CD4-positive, alpha-beta T cell (primary cell): ENCODE measurements at places on chromosomes 2 and 18. TPM values are rescaled to one million over a fixed set of nuclear protein-coding genes. Genes with fewer than 3 reads are reported as not detected.
A peak's percentile ranks its signal among the peaks of the same experiment; 100 is the strongest.

The KANSL1L gene
- 6.7 TPM for total RNA-seq

GRCh38 chr2:121343191-121343590 lies 58.2 kb upstream of the TFCP2L1 start:
- H3K4me1 ChIP-seq = no peaks in the 10 kb centered on the region
- H3K27ac ChIP-seq = no peak overlapping the region
- H3K27me3 ChIP-seq = no peaks in the 10 kb centered on the region
- DNase-seq = no peak
- peaks cover 81% of the 10 kb centered on the region for H3K36me3 ChIP-seq

GRCh38 chr2:218289639-218290315 lies 2.5 kb downstream of the TMBIM1 start:
- H3K27me3 ChIP-seq = no peaks in the 10 kb centered on the region
- H3K4me1 ChIP-seq = peaks cover 94% of the 10 kb centered on the region
- H3K36me3 ChIP-seq = no peaks in the 10 kb centered on the region
- H3K27ac ChIP-seq = peak overlapping the region; percentile 89
- no peak for DNase-seq

DNA sequence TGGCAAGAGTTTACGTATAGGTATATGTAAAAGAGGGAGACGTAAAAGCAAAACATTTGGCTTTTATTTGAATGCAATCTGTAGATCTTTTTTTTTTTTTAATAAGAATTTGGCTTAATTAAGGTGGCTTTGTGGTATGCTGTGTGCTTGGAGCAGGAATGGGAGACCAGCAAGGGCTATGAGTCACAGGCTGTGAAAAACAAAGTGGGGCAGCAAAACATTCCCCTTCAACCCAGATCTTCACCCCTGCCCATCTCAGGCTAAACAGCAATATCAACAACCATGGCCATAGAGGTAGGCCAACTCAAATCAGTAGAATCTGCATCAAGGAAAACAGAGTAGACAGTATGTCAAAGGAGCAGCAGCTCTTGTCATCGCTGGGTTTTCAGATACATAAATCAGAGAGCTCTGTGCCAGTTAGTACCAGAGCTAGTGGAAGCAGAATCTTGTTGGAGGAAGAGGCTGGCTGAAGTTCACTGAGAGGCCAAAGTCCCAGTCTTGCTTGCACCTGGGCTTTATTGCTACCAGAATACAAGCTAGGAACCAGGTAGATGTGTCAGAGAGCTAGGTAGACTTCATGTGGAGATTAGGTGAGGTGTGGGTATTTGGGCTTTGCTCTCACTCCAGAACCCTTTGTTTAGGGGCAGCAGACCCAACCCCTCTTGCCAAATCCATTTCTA lies 191.5 kb upstream of the FANCL start:
- H3K27ac ChIP-seq = no peak overlapping the region
- no peak overlapping the region for H3K4me3 ChIP-seq
- no peak for DNase-seq
- peaks cover 2% of the 10 kb centered on the region for H3K4me1 ChIP-seq

DNA sequence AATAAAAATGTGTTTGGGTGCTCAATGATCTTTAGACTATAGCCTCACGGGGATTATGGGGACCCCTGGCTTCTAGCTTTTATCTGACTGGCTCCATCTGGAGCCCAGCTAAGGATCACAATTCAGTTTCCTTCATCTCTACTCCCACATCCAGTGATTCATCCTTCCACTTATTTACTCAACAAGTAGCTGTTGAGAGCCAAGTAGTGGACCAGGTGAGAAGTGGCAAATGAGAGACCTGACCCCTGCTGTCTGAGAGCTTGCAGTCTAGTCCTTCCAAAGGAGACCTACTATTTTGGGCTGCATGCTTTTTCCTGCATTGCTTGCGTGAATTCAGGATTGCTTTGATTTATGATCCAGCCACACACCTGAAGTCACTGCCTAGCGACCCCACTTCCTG lies 10.7 kb upstream of the DSG3 start:
- DNase-seq = no peak
- no peaks in the 10 kb centered on the region for H3K27me3 ChIP-seq
- H3K27ac ChIP-seq = no peak overlapping the region
